ENCODE measurements at places on chromosomes 5 and 9.

DNA sequence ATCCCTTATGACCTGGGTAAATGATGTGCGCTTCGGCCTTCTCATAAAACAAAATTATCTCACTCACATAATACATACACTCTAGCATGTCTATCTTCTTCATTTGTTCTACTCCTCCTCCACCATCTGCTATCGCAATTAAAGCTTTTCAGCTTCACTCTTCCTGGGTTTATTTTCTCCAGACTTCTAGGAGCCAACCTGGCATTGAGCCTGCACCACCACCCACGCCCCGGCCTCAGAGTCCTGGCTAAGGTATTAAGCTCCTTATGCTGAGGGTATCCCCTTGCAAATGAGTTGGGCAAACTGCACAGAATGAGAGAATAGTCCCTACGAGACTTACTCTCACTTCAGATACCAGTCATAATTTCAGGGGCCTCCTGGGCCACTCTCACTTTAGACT lies 236.1 kb upstream of the CDH12 start:
- no peak for DNase-seq

- DNase-seq: no peak
Measured at GRCh38 chr9:109852556-109852955, 72.6 kb downstream of the PALM2AKAP2 start.

DNA sequence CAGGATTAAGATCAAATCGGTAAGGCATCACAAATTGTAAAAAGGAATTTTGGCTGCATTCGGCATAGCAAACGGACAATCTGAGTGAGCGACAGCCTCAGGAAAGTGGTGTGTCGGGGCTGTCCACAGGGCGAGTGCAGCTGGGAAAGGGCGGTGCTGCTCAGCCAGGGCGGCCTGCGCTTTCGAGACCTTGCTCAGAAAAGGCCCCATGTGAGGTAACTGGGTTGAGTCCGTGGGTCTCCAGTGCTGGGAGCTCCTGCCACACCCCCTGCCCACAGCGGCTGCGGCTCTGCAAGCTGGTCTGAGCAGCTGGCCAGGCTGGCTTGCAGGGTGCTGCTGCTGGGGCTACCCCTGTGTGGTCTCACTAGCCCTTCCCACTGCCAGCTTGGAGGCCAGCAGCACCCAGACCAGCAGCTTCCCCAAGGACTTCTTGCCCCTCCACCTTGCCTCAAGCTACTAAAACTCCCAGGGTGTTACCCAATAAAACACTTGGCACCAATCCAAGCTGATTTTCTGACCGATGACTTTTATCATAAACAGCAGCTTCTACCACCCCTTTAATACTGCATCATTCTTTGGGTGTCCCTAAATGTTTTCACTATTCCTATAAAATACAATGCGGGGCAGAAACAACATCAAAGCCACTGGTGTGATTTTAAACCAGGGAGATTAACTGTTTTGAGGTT lies 6.2 kb downstream of the SURF2 start:
- no peak for DNase-seq

DNA sequence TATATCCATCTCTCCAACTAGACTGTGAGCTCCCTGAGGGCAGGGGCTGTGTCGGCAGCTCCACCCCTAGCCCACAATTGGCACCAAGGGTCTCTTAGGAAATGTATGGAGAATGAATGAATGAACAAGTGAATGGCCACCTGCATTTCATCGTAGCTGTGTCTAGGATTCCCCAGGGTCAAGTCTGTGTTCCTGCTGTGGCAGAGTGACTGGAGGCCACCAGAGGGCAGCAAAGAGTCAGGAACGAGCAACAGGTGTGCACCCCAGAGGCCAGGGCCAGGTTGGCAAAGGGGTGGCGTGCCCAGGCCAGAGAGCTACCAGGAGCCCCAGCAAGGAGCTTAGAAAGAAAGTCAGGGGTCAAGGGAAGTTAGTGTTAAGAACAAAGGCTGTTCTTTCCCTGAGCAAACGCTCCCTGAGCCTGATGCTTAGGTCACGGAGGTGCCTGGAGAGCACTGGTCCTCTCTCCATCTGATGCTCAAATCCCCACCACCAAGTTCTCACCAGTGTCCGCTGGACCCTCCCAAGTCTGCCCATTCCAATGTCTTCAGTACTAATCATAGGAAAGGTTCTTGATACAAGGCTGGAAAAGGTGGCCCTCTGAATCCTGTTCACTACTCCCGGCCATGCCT lies 160.7 kb downstream of the PAX5 start:
- DNase-seq: peak; percentile 50

GRCh38 chr5:177271113-177271512 lies 32.4 kb downstream of the RAB24 start:
- DNase-seq: no peak

- no peak for DNase-seq
Measured at GRCh38 chr9:76588316-76588715, 129.3 kb downstream of the GCNT1 start.

DNA sequence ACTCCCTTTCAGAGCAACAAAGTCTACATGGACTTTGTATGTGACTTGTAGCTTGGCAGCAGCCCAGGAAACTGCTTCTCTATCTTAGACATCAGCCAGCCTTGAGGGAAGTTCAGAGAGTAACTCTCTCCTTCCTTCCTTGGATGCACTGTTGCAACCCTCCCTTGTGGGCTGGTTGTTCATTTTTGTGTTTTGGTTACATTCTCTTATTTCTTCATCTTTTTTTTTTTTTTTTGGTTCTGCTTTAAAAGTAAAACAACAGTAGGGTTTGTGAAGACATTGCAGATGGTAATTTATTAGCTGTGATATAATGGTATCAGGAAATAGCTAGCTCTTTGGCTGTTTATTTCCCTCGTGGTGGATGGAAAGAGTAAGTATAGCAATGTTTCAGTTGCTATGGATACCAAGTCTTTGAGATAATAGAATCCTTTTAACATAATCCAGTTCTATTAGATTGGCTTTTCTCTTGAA lies 97.9 kb upstream of the MAMDC2 start:
- peak; percentile 92 for DNase-seq

- DNase-seq: no peak
Measured at GRCh38 chr9:87588339-87588738, 90.7 kb downstream of the DAPK1 start.

GRCh38 chr9:107158321-107158720 lies 124.8 kb upstream of the RAD23B start:
- peak; percentile 53 for DNase-seq

DNA sequence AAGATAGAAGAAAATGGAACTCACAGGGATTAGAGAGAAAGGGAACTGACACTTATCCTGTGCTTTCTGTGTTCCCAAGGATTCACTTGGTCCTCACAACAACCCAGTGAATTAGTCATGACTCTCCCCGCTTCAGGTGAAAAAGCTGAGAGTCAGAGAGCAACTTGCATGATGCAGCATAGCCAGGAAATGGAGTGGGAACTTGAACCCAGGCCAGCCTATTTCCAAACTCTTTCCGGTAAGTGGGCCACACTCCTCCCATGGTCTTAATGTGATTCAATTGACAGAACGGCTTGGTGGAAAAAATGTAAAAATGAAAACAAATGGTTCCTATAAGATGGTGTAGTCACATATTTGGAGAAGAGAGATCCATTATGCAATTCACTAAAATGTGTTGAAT lies 45.9 kb upstream of the CEMIP2 start:
- no peak for DNase-seq

GRCh38 chr5:37825334-37825915 lies 14.4 kb downstream of the GDNF start:
- DNase-seq: no peak

- no peak for DNase-seq
Measured at GRCh38 chr5:156623381-156624040, 226.6 kb upstream of the PPP1R2B start.

- DNase-seq: peak; percentile 87
Measured at GRCh38 chr5:96049398-96050272, 88.0 kb upstream of the ELL2 start.

GRCh38 chr5:107807431-107807830 lies 136.7 kb upstream of the EFNA5 start:
- DNase-seq: no peak

GRCh38 chr5:978054-978453 lies 30.5 kb upstream of the NKD2 start:
- DNase-seq: no peak

- DNase-seq: no peak
Measured at GRCh38 chr5:170333161-170333910, 35.8 kb upstream of the LCP2 start.

DNA sequence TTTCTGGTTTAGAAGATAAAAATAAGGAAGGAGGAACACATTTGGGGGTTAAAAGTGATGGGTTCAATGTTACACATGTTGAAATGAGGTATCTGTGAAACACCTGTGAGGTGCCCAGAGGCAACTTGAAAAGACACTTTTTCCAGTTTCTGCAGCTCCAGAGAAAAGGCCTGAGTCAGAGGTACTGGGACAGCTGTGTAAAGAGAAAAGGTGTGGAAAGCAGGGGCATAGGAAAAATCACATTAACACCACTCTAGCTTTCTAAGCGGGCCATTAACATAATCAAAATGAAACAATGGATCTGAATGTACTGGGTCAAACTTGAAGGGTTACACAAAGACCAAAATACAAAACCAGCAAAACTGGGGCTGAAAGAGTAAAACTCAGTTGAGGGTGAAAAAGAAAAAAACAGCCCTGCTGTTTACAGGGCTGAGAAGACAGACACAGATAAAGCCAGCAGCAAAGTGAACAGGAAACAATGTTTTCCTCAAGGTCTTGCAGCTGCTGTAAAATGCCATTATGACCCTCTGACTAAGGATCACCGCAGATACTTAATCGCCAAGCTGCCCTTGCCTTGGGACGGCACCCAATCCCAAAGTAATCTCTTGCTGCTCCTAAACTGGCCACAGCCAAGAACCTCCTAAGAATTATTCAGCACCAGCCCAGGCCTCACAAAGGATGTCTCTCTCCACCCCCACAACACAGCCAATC lies 104.7 kb downstream of the DROSHA start:
- DNase-seq: peak; percentile 26

GRCh38 chr5:27158775-27159174 lies 120.4 kb upstream of the CDH9 start:
- DNase-seq: no peak

- DNase-seq: no peak
Measured at GRCh38 chr9:106039151-106039935, 345.0 kb downstream of the TMEM38B start.

GRCh38 chr9:104553261-104553660 lies 15.7 kb upstream of the OR13C8 start:
- no peak for DNase-seq

- no peak for DNase-seq
Measured at GRCh38 chr5:31894141-31894540, 255.2 kb downstream of the PDZD2 start.

DNA sequence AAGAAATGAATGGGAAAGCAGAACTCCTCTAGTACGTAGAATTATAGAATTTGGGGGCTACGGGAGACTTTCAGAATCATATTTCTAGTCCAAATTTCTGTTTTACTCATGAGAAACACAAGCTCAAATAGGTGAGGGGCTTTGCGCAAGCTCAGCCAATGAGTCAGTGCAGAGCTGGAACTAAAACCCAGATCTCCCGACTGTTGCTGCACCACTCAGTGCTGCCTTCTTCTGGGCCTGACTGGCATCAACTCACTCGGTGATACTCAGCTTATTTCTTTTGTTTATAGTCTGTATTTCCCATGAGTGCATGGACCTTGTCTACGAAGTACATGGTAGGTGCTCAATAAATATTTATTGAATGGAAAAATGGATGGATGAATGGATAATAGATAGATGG lies 280.2 kb downstream of the CDK5RAP2 start:
- no peak for DNase-seq

GRCh38 chr5:96855031-96855872 lies 21.0 kb upstream of the ERAP2 start:
- peak; percentile 56 for DNase-seq
